ENCODE measurements at places on chromosomes 11 and 22. TPM values are rescaled to one million over a fixed set of nuclear protein-coding genes. Genes with fewer than 3 reads are reported as not detected.

MYBPC3 gene
- not detected for total RNA-seq

GRCh38 chr11:2701898-2702434 is 2.2 kb upstream of the KCNQ1OT1 start:
- DNase-seq: no peak

DNA sequence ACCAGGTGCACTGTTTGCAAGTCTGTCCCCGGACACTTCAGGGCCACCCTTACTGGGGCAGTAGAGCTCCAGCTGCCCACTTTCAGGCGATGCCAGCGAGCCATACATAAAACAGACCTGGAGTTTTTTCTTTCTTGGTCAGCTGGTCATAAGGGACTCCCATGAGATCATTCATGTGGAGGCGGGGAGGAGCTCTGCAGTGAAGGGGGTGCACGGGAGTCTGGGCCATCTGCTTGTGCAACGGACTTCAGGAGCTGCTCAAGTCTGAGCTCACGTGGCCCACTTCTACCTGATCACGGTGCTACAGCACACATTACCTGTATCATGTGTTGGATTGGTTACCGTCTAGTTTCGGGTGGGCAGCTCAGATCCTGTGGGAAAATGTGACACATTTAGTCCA is 9.2 kb upstream of the MRGPRF start:
- DNase-seq: no peak

DNA sequence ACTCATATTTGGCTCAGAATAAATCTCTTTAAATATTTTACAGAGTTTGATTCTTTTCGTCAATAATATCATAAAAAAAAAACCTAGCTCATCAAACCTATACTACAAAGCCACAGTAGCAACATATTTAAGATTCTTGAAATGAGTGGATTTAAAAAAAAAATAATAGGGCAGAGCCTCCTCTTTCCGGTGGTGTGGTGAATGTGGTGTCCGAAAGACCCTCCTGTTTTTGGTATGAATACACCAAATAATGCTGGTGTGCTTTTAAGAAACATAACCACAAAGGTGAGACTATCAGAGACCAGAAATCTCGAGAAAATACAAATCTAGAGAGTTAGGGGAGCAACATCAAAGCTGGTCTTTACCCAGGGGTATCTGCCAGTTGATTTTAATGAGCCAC is 342.6 kb downstream of the TBC1D22A start:
- no peak for DNase-seq

- no peak for DNase-seq
Observed at GRCh38 chr11:44627911-44628729, 62.7 kb downstream of the CD82 start.

GRCh38 chr11:131254254-131254653 is 116.2 kb upstream of the NTM start:
- no peak for DNase-seq

Measured in activated CD8-positive, alpha-beta T cell treated with anti-CD3 and anti-CD28 coated beads for 36 hours (primary cell).